ENCODE measurements at places on chromosomes 16 and 17. TPM values are rescaled to one million over a fixed set of nuclear protein-coding genes. Genes with fewer than 3 reads are reported as not detected.

The CLDN6 gene
- total RNA-seq = not detected

The MPV17L gene
- total RNA-seq = 0.66 TPM

The AURKB gene
- total RNA-seq = 8.4 TPM

The DNAAF8 gene
- total RNA-seq = 0.26 TPM

The RGS11 gene
- total RNA-seq = 6.3 TPM

The PYDC1 gene
- not detected for total RNA-seq

The TOP2A gene
- total RNA-seq = 4.9 TPM

The TEX14 gene
- total RNA-seq = under 0.01 TPM

The TMEM235 gene
- total RNA-seq = not detected

The SCARF1 gene
- 0.99 TPM for total RNA-seq

The SLC35G6 gene
- total RNA-seq = not detected

The SLC9A5 gene
- 1.0 TPM for total RNA-seq

The UBE2O gene
- total RNA-seq = 9.2 TPM

The CCL17 gene
- not detected for total RNA-seq

The TTC19 gene
- total RNA-seq = 23.0 TPM

The GPR139 gene
- total RNA-seq = not detected

The HCRT gene
- total RNA-seq = not detected

The EPOP gene
- total RNA-seq = 0.33 TPM

The TP53TG3 gene
- total RNA-seq = not detected

The RSKR gene
- 4.1 TPM for total RNA-seq

The RAP1GAP2 gene
- 0.33 TPM for total RNA-seq

The MPP3 gene
- total RNA-seq = 6.9 TPM

The TM4SF5 gene
- total RNA-seq = not detected

The ACADVL gene
- total RNA-seq = 185 TPM

The KIF2B gene
- total RNA-seq = not detected

The SYT17 gene
- total RNA-seq = 0.26 TPM

The KREMEN2 gene
- total RNA-seq = not detected

The ST3GAL2 gene
- 9.5 TPM for total RNA-seq

The SEPTIN12 gene
- total RNA-seq = not detected

The TMC5 gene
- total RNA-seq = not detected

The CD300A gene
- not detected for total RNA-seq

The G6PC1 gene
- not detected for total RNA-seq

The PRSS53 gene
- 1.0 TPM for total RNA-seq

The CACNG3 gene
- total RNA-seq = not detected

The KRT17 gene
- total RNA-seq = 0.26 TPM

The HNF1B gene
- total RNA-seq = not detected

The CD300LG gene
- total RNA-seq = not detected

The MYH13 gene
- not detected for total RNA-seq

The RNF157 gene
- 0.51 TPM for total RNA-seq

The TLCD3B gene
- not detected for total RNA-seq

The GAS7 gene
- total RNA-seq = 2.6 TPM

The CPNE7 gene
- 53.0 TPM for total RNA-seq

The ENKD1 gene
- total RNA-seq = 17.8 TPM

The TBC1D3K gene
- not detected for total RNA-seq

The COIL gene
- 11.8 TPM for total RNA-seq

The MSI2 gene
- 11.0 TPM for total RNA-seq

The RAB37 gene
- total RNA-seq = 0.26 TPM

The CDK3 gene
- total RNA-seq = 1.3 TPM

The NPB gene
- 0.51 TPM for total RNA-seq

The FOXN1 gene
- not detected for total RNA-seq

The MEIOB gene
- not detected for total RNA-seq

The KRTAP4-9 gene
- total RNA-seq = not detected

The ZNF205 gene
- total RNA-seq = 16.4 TPM

The P2RX1 gene
- total RNA-seq = under 0.01 TPM

The RSL1D1 gene
- 40.5 TPM for total RNA-seq

The SCN4A gene
- total RNA-seq = 0.83 TPM

The COX6A2 gene
- total RNA-seq = not detected

Measured in fibroblast of lung (primary cell).